ENCODE measurements at places on chromosomes 12 and 14. TPM values are rescaled to one million over a fixed set of nuclear protein-coding genes. Genes with fewer than 3 reads are reported as not detected.
A peak's percentile ranks its signal among the peaks of the same experiment; 100 is the strongest.

- no peak for DNase-seq
Observed at GRCh38 chr12:24838531-24838950, 110.4 kb downstream of the BCAT1 start.

SVOP gene
- 0.09 TPM for polyA plus RNA-seq

- no peak for DNase-seq
Observed at GRCh38 chr14:50578433-50578832, 18.5 kb downstream of the ATL1 start.

PRPH gene
- polyA plus RNA-seq: 0.34 TPM

DNA sequence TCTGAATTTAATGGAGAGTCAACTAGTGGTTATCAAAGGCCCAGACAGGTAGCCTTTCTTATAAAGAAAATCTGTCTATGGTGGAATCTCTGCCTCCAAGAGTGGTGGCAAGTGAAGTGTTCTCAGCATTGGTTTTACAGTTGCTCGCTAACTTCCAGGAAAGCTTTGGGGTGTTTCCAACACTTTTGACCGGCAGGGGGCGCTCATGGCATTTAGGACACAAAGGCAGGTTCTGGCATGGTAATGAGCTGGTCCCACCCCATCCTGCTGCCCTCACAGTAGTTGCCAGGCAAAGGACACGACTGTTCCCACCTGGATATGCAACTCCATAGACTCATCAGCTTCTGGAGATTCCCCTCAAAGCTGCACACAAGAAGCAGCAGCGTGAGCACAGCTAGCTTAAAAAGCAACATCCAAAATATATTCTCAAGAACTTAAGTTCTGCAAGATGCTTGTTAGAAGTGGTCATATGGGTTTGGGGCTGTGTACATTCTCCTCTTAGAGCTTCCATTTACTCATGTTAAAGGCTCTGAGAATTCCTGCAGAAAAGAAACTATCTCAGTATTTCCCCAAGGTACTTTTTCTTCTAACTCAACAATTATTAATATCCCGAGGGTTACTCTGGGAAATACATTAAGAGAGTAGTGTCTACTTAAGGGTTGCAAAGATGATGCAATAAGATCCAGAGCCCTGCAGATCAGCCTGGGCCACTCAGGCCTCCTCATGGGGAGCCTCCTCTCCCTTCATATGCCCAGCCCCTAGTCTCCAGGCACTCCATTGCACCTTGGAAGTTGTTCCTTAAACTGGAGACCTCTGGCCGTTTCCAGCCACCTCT lies 14.8 kb downstream of the PROX2 start:
- peak; percentile 73 for DNase-seq

DNA sequence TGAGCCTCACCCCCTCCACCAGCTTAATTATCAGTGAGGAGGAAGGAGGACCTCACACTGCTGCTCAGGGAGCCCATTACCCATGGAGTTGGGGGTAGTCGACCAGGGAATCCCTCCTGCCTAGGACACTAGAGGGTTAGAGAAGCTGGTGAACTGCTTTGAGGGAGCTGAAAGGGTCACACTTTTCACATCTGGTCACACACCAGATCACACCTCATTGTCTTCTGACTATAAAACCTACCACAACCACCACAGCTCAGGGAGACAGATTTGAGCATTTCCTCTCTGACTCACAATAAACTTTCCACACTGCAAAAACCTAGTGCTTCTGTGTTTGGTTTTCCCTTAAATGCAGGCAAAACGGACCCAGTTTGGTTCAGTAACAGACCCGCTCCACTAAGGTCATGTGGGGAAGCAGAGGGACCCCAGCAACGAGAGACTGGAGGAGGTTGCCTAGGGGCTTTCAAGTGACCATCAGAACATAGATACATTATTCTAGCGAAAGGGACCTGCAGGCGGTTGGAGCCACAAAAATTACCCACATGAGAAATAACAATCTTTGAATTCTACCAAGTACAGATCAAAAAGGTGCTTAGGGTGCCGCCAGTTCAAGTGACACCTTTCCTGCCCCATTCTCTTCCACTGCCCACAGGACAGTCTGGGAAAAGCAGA lies 151.4 kb upstream of the AVPR1A start:
- DNase-seq: no peak

GRCh38 chr12:6869049-6870021 lies 2.0 kb downstream of the TPI1 start:
- DNase-seq: peak; percentile 77

- DNase-seq: no peak
Observed at GRCh38 chr12:130130346-130130745, 31.9 kb upstream of the FZD10 start.

GRCh38 chr14:71336489-71337192 lies 429.4 kb downstream of the PCNX1 start:
- DNase-seq: no peak

- no peak for DNase-seq
Observed at GRCh38 chr14:90820958-90821357, 4.7 kb upstream of the TTC7B start.

DNA sequence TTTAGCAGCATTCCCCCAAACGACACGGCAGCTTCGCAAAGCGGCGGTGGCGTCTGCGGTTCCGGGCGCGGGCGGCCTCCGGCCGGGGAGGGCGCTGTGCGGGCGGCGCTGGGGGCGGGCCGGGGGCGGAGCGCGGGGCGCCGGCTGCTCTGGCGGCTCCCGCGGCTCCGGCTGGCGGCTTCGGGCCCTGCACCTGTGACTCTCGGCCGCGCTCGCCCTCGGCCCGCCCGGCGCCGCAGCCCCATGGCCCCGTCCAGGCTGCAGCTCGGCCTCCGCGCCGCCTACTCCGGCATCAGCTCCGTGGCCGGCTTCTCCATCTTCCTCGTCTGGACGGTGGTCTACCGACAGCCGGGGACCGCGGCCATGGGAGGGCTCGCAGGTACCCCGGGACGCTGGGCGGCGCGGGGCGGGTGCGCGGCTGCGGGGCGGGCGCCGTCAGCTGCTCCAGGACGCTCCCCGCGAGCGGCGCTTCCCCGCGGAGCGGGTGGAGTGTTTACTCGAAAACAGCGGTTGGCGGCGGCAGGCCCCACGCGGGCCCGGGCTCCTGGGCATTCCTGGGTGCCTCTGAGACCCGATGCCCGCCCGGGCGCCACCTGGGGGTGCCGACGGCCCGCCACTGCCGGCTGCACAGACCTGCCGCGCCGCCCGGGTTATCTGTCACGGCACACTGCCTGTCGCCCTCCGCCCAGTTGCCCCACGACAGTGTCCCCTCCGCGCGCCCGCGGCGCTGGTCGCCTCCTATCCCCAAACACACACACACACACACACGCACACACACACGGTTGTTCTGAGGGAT lies at the start of gene SLC48A1:
TSS of gene SLC48A1 (plus strand) at position 177 of the 796 bp plus-strand sequence. CDS start at position 244, 67 bp downstream.
- DNase-seq: peak; percentile 63

- DNase-seq: no peak
Observed at GRCh38 chr12:40511341-40511740, 180.9 kb upstream of the CNTN1 start.

DNA sequence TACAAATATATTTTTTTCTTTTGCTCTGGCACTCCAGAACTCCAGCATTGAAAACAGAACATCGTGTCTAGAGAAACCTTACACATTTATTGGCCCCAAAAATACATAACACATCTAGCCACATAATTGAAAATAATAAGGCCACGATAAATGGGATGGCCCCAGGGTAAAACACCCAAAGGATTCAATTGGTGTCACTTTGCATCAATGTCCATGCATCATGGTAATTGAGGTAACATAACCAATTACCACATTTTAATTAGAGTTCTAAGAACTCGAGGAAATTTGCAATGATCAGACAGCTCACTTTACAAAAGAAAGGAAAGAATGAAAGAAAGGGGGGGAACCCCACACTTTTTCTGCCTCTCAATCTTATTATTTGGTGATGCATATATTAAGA lies 151.8 kb upstream of the NPAS3 start:
- DNase-seq: no peak

BICD1 gene
- polyA plus RNA-seq: 21.1 TPM

- no peak for DNase-seq
Observed at GRCh38 chr14:102629808-102630350, 37.4 kb downstream of the RCOR1 start.

DNA sequence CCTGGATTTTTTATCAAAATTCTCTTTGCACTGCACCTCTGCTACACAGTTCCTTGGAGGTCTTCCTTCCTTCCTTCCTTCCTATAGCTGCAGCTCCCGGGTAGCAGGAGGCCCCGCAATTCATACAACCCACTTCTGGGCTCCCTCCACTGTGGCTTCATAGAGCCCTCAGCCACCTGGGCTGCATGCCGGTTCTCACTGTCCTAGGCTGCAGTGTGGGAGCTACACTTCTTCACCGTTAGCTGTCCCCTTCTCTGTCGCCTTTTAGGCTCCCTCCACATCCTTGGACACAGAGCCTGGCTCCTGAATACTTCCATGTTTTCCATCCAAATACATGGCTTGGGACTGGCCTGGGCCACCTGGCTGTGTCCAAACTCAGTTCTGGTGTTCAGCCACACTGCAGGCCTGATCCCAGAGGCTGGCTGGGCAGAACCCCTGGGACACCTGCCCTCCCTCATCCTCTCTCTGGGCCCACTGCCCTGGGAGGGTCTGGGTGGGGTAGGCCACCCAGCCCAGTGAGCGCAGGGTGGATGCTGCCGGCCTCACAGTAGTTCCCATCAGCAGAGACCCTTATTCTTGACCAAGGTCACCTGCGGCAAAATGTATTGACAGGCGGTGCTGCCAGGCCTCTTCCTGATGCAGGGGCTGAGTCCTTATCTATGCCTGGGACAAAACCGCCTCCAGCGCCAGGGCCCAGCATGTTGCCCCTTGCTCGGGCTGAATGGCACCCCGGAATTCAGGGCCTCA lies 1.7 kb downstream of the SERPINA10 start:
- DNase-seq: no peak

RILPL2 gene
- 5.4 TPM for polyA plus RNA-seq

DNA sequence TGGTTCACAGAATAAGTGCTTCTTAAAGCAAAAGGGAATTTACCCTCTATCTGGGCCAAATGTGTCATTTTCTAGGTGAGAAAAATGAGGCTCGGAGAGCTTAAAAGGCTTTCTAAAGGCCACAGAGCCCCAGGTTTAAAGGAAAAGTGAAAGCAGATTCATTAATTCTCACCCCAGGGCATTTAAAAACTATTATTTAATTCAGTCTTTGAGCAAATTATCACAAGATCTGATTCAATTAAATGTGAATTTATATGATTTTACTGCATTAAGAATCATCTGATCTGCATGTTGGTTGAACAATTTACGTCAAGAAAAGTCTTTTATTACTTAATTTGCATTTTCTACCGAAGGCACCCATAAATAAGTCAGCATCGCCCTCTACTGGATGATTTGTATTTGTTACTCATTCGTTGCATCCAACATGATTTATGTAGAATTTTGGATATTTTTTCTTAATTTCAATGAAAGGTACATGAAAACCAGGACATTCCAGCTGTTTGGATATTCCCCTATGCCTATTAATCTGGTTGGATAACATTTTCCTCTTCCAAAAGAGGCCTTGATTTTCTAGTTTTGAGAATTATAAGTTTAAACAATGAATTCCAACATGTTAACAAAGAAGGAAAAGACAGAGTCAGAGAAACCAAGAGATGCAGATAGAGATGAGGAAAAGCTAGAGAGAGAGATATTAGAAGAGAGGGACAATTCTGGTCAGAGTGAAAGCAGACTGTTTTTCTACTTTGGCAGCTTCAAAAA lies 19.1 kb upstream of the DHRS7 start:
- peak; percentile 44 for DNase-seq

- DNase-seq: no peak
Observed at GRCh38 chr12:20063116-20063515, 305.2 kb upstream of the PDE3A start.

DNA sequence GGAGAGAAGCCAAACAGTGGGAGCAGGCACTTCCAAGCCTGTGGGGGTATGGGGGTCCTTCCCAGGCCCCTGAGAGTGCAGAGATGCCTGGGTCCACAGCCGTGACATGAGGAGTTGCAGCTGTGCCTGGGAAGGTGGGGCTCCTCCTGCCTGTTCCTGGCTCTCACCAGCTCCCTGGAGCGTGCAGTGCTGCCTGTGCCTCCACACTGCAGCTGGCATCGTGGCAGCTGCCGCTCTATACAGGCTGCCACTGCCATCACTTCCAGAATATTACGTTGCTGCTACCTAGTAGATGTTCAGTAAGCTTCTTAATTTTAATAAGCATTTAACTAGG lies 223.7 kb downstream of the KCNC2 start:
- DNase-seq: no peak

GRCh38 chr12:5258498-5258897 lies 173.4 kb upstream of the NTF3 start:
- no peak for DNase-seq

GRCh38 chr12:120734210-120734609 lies 8.6 kb downstream of the ACADS start:
- DNase-seq: no peak

PMEL gene
- 5.3 TPM for polyA plus RNA-seq

SERPINA12 gene
- 0.42 TPM for polyA plus RNA-seq

- DNase-seq: no peak
Observed at GRCh38 chr14:105884808-105885281, 358.5 kb downstream of the TMEM121 start.

DNA sequence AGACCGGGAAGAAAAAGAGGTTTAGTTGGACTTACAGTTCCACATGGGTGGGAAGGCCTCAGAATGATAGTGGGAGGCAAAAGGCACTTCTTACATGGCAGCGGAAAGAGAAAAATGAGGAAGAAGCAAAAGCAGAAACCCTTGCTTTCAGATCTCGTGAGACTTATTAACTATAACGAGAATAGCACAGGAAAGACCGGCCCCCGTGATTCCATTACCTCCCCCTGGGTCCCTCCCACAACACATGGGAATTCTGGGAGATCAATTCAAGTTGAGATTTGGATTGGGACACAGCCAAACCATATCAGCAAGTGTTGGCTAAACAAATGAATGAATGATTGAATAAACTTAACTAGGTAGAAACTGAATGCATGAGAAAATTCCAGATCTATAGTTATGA lies 85.3 kb upstream of the PARP11 start:
- DNase-seq: no peak

GRCh38 chr12:106246891-106247673 lies 738 bp downstream of the CKAP4 start:
- peak; percentile 44 for DNase-seq

GRCh38 chr14:65286443-65286842 lies 126.1 kb upstream of the FUT8 start:
- DNase-seq: no peak

DNA sequence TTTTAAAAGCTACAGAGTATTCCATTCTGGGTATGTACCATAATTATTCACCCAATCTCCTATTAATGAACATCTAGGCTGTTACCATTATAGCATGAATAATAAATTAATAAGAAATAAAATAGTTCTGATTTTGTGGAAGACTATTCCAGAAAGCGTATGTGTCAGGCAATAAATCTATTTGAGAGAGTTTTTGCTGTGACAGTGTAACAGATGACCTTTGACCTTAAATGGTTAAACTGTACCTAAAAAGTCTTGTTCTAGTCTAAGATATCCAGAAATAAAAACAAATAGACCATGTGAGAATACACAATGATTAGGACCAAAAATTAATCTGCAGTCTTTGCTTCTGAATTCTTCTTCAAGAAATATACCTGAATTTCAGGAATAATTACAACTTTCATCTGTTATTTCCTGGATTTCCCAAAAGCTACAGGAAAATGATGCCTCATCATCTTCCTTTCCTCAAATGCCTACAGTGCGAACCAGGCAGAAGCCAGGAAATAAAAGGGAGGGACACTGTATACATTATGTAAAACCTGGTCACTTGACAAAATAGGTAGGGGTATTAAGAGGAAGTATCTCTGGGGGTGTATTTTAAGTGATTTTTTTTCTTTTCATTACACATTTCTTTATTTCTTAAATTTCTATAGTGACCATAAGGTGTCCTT lies 7.3 kb downstream of the TM7SF3 start:
- no peak for DNase-seq

Measured in renal cortex interstitium (tissue), 15 donors.